ENCODE measurements at places on chromosomes 3 and 15.

DNA sequence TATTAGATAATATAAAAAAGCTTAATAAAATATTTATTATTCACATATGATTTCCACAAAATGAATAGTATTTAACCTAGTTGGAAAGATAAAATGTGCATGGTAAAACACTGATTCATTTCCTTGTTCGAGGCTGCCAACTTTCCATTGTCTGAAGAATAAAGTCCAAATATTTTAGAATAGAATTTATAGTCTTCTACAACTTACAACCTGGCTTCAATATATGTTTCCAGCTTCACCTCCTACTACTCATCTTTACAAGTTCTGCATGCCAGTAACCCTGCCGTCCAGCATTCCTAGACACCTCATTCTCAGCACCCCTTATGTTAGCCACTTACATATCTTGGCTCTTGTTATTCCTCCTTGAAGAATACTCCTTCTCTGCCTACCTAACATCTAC is 244.5 kb downstream of the FGF12 start:
- DNase-seq = no peak

- DNase-seq = no peak
These were observed 28.7 kb upstream of the COL6A6 start for GRCh38 chr3:130488288-130488687.

GRCh38 chr3:111808439-111808838 is 50.6 kb upstream of the PHLDB2 start:
- DNase-seq = no peak

DNA sequence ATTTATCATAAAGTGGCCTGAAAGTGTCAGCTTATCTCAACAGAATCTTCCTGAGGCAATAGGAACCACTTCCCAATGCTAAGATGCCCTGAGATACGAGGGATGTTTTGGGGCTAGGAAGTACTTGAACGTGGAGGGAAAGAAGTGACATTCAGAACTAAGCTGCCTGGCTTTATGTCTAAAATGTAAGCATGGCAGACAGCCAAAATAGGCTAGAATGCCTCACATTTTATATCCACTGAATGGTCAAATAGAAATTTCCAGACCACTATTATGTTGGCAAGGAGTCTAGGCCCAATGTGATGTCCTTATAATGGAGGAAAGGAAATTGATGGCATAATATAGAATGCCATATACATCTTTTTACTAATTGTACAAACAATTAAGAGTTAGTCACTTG is 154.9 kb downstream of the PEX5L start:
- DNase-seq = no peak

DNA sequence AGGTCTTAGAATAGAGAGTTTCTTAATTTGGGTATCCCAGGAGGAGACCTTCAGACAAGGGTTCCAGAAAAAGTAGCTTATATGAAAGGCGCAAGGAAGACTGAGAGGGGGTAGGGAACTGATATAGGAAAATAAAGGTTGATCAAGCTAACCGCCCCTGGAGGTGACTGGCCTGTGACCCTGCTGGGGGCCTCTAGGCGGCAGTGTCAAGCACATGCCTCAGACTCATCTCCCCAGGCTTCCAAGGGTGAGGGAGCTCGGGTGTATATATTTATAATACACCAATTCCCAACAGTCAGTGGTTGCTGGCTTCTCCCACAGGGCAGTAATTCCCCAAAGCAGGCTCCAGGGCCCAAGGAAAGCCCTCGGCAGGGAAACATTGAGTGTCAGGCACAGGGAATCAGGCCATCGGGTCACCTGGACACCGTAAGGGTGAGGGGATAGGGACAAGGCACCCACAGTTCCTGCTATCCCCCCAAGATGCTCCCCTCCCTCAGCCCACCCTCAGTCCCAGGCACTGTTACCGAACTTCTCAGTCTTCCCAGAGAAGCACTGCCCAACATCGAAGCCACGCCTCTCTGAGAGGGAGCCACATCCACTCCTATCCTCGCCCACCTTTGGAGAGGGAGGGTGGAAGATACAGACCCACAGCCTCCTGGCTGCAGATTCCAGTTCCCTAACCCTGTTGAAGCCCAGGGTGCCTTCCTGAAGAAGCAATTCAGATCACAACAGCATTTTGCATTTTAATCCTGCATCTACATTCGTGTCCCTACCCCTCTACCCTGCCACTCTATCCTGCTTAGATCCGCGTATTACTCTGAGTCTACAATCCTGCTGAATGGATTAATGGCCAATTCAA is 19.5 kb upstream of the CAV3 start:
- no peak for DNase-seq

GRCh38 chr3:160677459-160677881 is 510 bp downstream of the ARL14 start:
- DNase-seq = no peak

Data from stimulated activated CD8-positive, alpha-beta memory T cell treated with anti-CD3 and anti-CD28 coated beads, Interleukin-12 subunit alpha, Interleukin-12 subunit beta, amount 100 ng/mL, for 1 hour (primary cell).